Sigmoid colon (tissue), 7 donors: ENCODE measurements at places on chromosomes 12 and 14.

- DNase-seq: peak; percentile 28
Observed at GRCh38 chr12:108633081-108633533, 587 bp downstream of the SELPLG start.

DNA sequence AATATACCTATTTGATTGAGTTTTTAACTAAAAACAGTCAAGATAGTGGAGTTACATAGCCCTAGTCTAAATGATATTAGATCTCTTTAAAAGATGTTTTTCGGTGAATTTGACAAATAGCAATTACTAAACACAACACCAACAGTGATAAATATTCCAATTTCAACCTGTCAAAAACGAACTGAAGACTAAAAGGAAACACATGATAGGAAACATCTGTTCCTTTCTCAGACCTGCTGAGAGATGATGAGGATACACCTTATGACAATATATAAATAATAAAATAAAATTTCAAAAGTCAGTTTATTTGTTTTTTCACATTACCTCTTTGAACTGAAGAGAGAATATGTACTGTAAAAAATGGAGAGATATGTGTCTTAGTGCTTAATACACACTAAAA, 232.7 kb downstream of the RASSF9 start:
- DNase-seq: no peak

GRCh38 chr12:68334132-68334531, 2.0 kb upstream of the MDM1 start:
- no peak for DNase-seq

- DNase-seq: no peak
Observed at GRCh38 chr14:51880835-51881580, 20.6 kb downstream of the GNG2 start.

- DNase-seq: no peak
Observed at GRCh38 chr12:125892276-125892675, 827.0 kb downstream of the AACS start.

GRCh38 chr14:22993517-22993916, 11.2 kb upstream of the AJUBA start:
- no peak for DNase-seq

DNA sequence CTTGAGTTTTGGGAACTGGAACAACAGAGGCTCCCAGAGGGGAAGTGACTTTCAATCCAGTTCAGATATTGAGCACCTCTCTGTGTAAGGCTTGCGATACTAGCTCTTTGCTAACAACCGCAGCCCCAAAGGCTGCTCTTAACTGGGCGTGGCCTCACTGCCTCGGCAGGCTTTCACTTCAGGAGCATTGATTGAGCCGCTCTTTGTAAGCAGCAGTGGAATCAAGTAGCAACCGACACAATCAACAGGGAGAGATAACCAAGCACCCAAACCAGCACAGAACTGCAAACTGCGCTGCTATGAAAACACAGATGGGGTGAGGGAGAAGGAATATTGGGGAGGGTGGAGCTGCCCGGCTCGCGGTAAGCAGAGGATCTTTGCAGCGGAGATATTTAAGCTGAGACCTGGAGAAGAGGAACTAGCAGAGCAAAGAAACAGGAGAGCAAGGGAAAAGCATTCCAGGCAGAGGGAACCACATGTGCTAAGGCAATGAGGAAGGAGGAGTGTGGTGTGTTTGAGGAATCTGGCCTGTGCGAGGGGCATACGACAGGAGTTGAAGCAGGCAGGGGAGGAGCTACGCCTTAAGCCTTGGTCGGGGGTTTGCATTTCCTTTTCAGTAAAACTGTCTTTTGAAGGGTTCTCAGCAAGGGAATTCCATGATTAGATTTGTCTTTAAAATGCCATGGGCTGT, 17.3 kb upstream of the YY1 start:
- no peak for DNase-seq

- DNase-seq: no peak
Observed at GRCh38 chr14:70897464-70897863, 9.8 kb upstream of the PCNX1 start.

- peak; percentile 96 for DNase-seq
Observed at GRCh38 chr14:101927859-101928258, 36.5 kb upstream of the DYNC1H1 start.

DNA sequence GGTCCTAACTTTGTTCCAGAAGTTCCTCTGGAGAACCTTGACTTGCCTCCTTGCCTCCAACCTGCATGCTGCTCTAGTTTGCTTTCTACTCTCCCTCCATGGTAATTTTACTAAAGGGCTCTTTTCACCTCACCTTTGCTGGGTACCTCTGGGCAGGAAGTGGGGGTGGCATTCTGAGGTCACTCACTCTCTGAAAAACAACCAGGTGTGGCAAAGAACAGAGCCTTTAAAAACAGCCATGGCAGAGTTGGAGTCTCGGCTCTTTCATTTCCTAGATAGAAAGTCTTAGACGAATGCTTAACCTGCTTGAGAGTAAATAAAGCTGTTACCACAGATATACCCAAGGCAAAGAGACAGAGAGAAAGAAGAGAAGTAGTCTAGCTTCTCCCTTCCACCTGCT, 827.9 kb downstream of the BCL11B start:
- DNase-seq: no peak

DNA sequence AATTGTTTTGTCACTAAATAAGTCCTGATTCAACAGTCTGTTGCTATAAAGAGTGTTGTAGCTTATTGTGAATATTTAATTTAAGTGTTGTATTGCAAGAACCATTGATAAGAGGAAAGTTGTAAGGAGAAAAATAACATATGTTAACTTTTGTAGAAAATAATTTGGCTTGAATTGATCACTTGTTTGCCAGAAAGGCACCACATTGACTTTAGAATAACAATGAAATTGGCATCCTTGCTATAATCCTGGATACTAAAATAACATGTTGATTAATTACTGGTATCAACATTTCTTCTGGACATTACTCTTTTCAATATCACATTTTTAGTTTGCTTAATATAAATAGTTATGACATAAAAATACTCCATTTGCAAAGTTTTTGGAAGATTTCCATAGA, 159.0 kb downstream of the MGAT4C start:
- no peak for DNase-seq

GRCh38 chr14:92892589-92892988, 30.4 kb upstream of the CHGA start:
- DNase-seq: no peak

GRCh38 chr12:47111392-47111778, 31.6 kb upstream of the AMIGO2 start:
- no peak for DNase-seq

- DNase-seq: no peak
Observed at GRCh38 chr14:54483846-54484245, 4.9 kb downstream of the GMFB start.
